Mammary epithelial cell (primary cell): ENCODE measurements at places on chromosomes 3 and 15. TPM values are rescaled to one million over a fixed set of nuclear protein-coding genes. Genes with fewer than 3 reads are reported as not detected.
A peak's percentile ranks its signal among the peaks of the same experiment; 100 is the strongest.

- peak; percentile 43 for DNase-seq
These were observed 243.8 kb upstream of the TTC14 start for GRCh38 chr3:180358179-180358578.

DNA sequence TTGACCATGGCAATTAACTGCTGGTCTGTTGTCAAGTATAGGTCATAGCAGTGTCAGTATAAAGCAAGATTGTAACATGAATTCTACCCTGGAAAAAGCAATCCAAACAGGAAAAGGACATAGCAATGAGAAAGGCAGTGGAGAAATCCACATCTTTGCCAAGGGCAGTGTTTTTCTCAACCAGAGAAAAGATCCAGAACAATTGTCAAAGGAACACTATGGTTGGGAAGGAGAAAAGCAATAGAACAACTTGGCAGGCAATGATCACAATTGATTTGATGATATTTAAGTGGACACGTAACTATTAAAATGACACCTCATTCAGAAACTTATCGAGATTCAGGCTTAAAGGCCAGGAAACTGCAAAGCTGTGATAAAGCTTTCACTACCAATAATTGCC lies 271.1 kb downstream of the DIPK2A start:
- DNase-seq: no peak

DNA sequence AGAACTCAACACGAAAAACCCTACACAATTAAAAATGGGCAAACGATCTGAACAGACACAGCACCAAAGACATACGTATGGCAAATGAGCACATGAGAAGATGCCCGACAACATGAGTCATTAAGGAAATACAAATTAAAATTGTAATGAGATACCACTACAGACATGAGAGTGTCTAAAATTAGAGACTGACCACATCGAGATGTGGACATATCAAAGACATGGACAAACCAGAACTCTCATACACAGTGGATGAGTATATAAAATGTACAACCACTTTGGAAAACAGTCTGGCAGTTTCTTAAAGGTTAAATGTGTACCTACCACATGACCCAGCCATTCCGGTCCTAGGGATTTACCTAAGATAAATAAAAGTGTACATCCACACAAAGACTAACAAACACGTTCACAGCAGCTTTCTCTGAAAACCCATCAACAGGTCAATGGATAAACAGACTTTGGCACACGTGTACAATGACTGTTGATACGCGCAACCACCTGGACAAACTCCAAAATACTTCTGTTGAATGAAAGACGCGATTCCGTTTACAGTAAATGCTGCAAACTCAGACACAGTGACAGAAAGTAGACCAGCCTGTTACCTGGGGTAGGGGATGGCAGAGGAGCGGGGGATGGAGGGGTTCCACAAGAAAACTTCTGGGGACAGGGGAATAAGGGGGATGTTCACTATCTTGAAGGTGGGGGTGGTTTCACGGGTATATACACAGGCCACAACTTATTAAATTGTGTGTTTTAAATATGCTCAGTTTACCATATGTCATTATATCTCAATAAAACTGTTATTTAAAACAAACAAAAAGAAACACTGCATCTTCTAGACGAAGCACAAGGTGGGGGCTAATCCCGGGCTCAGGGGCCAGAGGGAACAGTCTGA lies 2.1 kb downstream of the TNK2 start:
- peak; percentile 77 for DNase-seq

DNA sequence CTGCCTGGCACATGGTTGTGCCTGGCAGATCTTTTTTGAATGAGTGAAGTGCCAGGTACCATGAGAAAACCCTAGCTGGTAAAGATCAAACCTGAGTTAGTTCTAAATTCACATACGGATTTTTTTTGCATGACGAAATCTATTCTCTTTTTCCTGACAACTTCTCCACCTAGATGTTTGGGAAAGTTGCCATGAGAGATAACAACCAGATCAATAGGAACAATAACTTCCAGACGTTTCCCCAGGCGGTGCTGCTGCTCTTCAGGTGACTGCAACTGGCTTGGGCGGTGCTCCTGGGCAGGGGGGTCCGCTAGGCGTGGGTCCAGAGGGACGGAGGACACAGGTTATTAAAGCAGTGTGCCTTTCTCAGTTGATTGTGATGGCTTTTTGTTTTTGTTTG lies 71.8 kb downstream of the CHDH start:
- no peak for DNase-seq

- no peak for DNase-seq
These were observed 30.4 kb downstream of the UBE3A start for GRCh38 chr15:25408428-25408827.

- no peak for DNase-seq
These were observed 64.0 kb downstream of the SHQ1 start for GRCh38 chr3:72784226-72784625.

DNA sequence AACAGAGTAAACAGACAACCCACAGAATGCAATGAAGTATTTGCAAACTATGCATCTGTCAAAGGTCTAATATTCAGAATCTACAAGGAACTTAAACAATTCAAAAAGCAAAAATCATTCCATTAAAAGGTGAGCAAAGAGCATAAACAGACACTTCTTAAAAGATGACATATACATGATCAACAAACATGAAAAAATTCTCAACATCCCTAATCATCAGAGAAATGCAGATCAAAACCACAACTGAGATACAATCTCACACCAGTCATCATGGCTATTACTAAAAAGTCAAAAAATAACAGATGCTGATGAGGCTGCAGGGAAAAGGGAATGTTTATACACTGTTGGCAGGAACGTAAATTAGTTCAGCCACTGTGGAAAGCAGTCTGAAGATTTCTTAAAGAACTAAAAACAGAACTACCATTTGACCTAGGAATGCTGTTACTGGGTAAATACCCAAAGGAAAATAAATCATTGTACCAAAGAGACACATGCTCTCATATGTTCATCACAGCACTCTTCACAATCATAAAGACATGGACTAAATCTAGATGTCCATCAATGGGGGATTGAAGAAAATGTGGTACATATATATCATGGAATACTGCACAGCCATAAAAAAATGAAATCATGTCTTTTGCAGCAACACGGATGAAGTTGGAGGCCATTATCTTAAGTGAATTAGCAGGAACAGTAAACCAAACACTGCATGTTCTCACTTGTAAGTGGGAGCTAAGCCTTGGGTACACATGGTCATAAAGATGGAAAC lies 393.3 kb upstream of the CBLB start:
- DNase-seq: peak; percentile 58

DNA sequence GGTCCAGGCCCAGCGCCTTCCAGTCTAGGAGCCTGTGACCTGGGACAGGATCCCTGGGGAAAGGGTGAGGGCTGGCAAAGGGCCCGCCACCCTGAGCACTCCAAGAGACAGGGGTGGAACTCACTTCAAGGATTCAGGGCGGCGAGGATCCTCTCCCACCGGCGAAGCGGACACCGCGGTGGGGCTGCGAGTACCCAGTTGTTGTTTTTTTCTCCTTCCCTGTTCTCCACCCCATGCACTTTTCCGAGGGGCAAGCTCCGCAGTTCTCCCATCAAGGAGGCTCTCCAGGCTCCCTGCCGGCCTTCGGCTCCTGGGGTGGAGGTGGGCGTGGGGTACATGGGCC lies 387 bp upstream of the PAQR5 start:
- DNase-seq: no peak

DNA sequence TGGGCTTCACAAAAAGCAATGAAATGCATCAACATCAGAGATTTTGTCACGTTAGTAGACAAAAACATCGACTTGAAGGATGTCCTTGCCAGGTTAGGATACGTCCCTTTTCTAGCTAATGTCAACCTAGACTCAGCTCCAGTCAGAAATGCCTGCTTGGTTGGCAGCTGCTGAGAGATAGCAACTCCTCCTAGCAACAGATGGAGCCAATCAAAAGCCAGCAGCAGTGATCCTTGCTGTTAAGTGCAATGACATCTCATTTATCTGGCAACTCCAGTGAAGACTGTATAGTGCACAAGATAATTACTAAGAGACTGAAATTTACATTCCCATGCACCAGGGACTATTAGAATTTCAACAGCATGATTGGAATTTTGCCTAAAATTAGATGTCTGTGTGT lies 424.1 kb downstream of the FGF12 start:
- no peak for DNase-seq

GRCh38 chr3:13007251-13007941 lies 65.8 kb downstream of the IQSEC1 start:
- DNase-seq: no peak

GRCh38 chr3:42535981-42536784 lies 33.7 kb downstream of the VIPR1 start:
- DNase-seq: peak; percentile 21

GRCh38 chr3:153688301-153689120 lies 432.7 kb upstream of the ARHGEF26 start:
- DNase-seq: no peak

- no peak for DNase-seq
These were observed 168.4 kb downstream of the MEGF11 start for GRCh38 chr15:66085128-66085527.

DNA sequence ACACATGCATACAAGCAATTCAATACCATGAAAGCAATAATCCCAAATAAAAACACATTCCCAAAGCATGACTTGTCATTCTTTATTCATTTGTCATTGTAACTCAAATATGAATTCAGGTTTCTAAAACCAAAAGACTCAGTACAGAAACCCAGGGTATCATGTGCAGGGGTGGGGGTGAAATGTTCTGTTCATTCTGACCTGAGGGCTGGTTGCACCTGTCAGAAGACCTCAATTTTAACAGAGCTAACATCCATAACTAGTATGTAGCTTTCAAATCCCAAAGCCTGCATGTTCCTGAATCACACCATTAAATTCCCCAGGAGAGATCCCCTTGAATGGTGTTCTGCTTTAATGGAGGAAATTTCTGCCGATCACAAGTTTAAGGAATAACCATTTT lies 738.7 kb downstream of the MCTP2 start:
- DNase-seq: no peak

GRCh38 chr3:86744051-86744450 lies 246.9 kb downstream of the VGLL3 start:
- no peak for DNase-seq

DNA sequence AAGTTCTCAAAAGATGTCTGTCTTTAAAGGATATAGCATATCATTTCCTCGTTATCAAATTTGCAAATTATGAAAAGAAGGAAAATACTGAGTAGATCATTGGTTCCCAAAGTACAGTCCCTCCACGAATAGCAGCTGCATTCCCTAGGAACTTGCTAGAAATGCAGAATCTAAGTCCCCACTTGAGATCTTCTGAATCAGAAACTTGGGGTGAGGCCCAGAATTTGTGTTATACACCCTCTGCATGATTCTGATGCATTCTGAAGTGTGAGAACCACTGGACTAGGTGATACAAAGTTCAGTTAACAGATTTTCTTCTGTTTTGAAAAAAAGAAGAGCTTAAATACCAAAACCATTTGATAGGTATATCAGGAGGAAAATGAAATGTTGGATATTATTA lies 77.1 kb downstream of the SLC25A26 start:
- peak; percentile 1 for DNase-seq

DNA sequence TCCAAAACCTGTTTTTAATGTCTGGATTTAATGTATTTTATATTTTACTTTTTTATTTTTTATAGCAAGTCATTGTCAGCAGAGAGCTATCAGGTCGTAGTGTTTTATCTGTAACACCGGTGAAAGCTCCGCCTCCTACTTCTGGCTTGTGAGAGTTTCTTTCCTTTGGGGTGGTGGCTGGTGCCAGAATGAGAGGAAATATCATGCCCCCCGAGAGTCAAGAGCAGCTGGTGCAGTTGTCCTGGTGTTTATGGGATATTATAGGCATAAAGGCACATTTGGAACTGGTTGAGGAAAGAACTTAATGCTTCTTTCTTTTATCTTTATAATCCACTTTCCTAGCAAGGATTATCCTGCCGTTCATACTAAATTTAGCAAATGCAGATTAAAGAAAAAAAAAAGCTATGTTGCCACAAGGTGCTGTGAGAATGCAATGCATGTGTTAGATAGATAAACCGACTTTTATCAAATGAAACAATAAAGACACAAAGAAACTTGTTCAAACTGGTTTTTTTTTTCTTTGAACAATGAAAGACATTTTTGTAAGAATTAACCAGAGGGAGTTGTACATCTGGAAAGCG lies 260.1 kb upstream of the PLSCR5 start:
- DNase-seq: no peak

- no peak for DNase-seq
These were observed 66.7 kb upstream of the STT3B start for GRCh38 chr3:31465999-31466398.

- DNase-seq: peak; percentile 16
These were observed 12.2 kb downstream of the STAB1 start for GRCh38 chr3:52507359-52507758.

- peak; percentile 90 for DNase-seq
These were observed 31.4 kb downstream of the HRH1 start for GRCh38 chr3:11185564-11186317.

- peak; percentile 29 for DNase-seq
These were observed 1.4 kb downstream of the VHL start for GRCh38 chr3:10142707-10143560.

DNA sequence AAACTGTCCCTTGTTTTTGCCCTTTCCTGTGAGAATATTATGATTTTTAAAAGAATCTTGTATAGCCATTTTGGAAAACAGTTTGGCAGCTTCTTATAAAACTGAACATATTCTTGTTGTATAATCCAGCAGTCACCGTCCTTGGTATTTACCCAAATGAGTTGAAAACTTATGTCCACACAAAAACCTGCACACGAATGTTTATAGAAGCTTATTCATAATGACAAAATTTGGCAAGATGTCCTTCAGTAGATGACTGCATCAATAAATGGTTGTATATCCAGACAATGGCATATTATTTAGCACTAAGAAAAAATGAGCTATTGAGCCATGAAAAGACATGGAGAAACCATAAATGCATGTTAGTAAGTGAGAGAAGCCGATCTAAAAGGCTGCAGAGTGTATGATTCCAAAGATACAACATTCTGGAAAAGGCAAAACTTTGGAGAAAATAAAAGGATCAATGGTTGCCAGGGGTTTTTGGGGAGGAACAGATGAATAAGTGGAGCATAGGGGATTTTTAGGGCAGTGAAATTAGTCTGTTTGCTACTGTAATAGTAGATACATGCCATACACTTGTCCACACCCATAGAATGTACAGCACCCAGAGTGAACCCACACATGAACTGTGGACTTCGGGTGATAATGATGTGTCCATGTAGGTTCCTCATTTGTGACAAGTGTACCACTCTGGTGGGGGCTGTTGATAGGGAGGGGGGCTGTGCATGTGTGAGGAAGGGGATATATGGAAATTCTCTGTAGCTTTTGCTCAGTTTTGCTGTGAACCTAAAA lies 31.7 kb downstream of the LIMD1 start:
- DNase-seq: peak; percentile 44

- DNase-seq: no peak
These were observed 273.3 kb upstream of the ICE2 start for GRCh38 chr15:60751985-60752952.

Gene CNTN3
- 32.7 TPM for total RNA-seq

Gene RTP3
- not detected in 2 replicates for total RNA-seq

Gene SLC6A11
- total RNA-seq: 2.5 TPM

Gene SPTBN5
- total RNA-seq: 17.0 TPM

Gene P2RY14
- not detected for total RNA-seq

Gene SNRPN
- 57.7 and 76.4 TPM in 2 replicates for total RNA-seq

Gene ARHGAP31
- total RNA-seq: 2.5 and 8.7 TPM in 2 replicates

Gene PP2D1
- not detected in 2 replicates for total RNA-seq

Gene RNF7
- total RNA-seq: 97.7 and 135 TPM in 2 replicates

Gene TRH
- total RNA-seq: not detected in 2 replicates

Gene DUOXA2
- total RNA-seq: not detected in 2 replicates
